ENCODE measurements at places on chromosomes 12 and 14.

DNA sequence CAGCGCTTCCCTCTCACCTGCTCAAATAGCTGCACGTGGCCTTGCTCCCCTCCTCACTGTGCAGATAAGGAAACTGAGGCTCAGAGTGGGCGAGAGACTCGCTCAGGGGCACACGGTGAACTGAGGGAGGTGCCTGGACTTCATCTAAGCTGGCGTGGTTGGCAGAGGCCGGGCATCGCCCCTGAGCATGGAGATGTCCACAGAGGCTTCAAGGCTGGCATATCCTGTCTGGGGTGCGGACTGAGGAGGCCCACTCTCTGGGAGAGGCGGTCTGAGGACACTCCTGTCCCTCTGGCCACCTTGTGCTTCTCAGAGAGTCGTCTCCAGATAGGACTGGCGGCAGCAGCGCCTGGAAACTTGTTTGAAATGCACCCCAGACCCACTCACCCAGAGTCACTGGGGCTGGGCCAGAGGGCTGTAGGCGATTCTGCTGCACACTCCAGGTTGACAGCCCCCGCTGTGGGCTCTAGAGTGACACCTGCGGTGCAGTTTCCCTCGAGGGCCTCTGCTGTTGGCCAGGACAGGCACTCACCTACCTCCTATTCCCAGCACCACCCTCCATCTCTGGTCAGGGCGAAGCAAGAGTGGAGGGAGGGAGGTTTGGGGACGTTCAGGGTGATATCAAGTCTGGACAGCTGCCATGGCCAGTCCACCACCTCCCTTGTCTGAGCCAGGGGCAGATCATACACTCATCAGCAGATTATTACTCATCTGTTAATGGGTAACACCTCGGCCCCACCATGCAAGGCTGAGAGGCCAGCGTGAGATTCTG, 11.2 kb upstream of the LBHD2 start:
- no peak for DNase-seq

GRCh38 chr12:119036878-119037825, 55.8 kb downstream of the SRRM4 start:
- no peak for DNase-seq

- DNase-seq = peak; percentile 83
These were observed 14.2 kb upstream of the MYO1A start for GRCh38 chr12:57063991-57064685.

GRCh38 chr14:100762901-100763300, 36.2 kb downstream of the DLK1 start:
- DNase-seq = no peak

DNA sequence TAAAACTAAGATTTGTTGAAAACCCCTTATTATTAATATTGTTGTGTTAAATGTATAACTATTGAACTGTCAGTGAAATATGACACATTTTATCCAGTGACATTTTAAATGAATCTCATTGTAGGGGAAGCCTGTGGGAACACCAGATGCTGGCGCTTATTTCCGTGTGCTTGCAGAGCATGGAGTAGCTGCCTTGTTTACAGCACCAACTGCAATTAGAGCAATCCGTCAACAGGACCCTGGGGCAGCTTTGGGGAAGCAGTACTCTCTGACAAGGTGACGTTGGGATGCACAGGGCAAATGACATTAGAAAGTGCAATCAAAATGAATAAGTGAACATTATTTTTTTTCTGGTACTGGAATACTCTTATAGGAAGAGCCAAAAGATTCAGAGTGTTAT, 96.8 kb downstream of the ACSS3 start:
- no peak for DNase-seq

- DNase-seq = no peak
These were observed 101.6 kb downstream of the DAD1 start for GRCh38 chr14:22487401-22487800.

- no peak for DNase-seq
These were observed 14.1 kb upstream of the NOP2 start for GRCh38 chr12:6582196-6582595.

DNA sequence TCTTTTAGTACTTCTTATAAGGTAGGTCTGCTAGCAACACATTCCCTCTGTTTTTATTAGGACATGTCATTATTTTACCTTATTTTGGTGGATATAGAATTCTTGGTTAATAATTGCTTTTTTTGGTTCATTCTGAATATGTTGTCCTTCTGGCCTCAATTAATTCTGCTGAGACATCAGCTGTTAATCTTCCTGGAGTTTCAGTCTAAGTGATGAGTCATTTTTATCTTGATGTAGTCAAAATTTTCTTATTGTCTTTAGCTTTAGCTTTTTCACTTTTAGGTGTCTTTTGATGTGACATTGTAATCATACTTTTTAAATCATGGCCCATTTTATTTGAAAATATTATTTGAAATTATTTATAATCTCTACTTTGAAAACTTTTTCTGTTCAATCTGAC, 104.9 kb upstream of the PMCH start:
- no peak for DNase-seq

- DNase-seq = no peak
These were observed 70.3 kb downstream of the TBX5 start for GRCh38 chr12:114335607-114336006.

- no peak for DNase-seq
These were observed 556 bp downstream of the PHETA1 start for GRCh38 chr12:111368291-111368787.

DNA sequence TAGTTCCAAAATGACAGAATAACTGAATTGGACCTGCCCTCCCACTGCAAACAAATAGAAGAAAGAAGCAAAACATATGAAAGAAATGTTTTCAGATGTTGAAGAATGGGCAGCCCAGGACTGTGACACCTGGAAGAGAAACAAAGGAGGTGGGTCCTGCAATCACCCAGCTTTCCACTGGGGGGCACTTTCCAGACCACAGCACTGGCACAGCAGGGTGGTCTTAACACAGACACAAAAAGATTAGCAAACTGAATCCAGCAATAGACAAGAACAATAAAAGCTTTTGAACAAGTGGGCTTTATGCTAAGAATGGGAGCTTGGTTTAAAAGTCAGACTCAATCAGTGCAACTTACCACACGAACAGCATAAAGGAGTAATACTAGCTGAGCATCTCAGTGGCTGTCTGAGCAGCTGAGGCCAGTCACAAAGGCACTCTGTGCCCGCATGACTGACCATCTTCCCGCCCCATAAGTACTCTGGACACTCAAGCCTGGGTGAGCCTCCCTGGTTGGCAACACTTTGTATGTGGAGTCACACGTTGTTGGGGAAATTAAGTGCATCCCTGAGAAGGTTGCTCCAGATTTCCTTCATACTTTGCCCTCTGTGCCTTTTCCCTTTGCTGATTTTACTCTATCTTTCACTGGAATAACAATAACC, 27.7 kb downstream of the JKAMP start:
- DNase-seq = no peak

- no peak for DNase-seq
These were observed 11.9 kb downstream of the PPP1R36 start for GRCh38 chr14:64561631-64562030.

GRCh38 chr14:48582938-48583337, 907.5 kb upstream of the MDGA2 start:
- DNase-seq = no peak

DNA sequence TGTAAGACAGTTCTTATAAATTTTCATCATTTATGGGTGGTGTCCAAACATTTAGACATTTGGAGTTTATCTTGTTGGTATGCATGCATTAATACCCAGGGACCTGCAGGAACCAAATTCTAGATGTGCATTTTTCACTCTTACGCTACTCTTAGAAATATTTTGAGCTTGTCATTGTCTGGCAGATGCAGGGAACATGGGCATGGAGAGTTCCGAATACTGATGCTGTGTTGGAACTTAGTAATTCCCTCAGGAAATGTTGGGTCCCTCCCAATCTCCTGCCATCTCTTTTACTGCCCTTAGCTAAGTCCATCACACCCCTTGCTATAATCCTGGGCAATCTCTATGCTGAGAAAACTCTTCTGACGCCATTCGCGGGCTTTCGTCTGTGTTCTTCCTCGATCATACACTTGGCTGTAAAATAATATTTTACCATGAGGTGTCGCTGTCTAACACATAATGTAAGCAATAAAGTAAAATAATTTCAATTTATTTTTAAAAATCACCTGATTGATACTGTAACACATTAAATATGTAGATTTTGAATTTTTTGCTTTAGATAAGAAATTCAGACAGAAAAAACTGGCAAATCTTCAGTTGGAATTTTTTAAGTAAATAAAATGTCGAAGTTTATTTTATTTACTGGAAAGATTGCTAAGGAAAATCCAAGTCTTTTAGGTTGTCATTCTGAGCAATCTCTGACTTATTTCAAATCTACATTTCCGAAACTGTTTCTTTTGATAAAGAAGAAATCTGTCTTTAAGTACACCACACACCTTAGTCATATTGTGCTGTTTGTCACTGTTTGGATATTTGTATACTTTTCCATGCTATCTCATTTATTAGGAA, 304.1 kb upstream of the SSTR1 start:
- DNase-seq = peak; percentile 35

DNA sequence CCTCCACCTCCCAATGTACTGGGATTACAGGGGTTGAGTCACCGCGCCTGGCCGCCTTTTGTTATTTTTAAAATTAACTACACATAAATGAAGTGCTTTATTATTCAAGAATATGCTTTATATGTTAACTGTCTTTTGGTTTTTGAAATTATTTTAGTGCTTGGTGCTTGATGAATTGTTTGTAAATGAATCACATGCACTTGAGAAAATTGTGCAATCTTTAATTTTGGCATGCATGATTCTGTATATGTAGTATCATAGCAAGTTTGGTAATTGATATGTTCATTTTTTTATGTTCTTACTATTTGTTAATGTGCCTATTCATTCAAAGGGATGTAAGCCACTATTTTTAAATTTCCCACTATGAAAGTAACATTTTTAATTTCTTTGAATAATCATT, 440.9 kb downstream of the NAV3 start:
- no peak for DNase-seq

- DNase-seq = no peak
These were observed 72.9 kb upstream of the BTG1 start for GRCh38 chr12:92218394-92219077.

DNA sequence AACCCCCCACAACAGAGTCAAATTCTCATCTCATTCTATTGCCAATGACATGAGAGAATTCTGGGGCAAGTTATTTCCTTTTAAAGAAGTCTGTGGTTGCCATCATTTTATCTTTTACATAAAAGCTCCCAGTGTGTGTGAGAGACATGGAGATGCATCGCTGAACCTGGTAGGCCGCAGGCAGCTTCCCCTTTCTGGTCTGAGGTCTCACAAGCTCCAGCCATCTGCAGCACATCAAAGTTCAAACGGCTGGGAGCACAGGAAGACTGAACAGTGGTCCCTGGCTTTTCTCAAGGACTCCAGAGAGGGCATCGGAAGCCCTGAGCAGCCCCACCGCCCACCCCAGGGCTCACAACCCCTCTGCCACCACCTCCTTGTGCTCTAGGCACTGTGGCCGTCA, 141.7 kb downstream of the RIMBP2 start:
- DNase-seq = no peak

GRCh38 chr12:110919720-110920119, 659 bp downstream of the MYL2 start:
- no peak for DNase-seq

DNA sequence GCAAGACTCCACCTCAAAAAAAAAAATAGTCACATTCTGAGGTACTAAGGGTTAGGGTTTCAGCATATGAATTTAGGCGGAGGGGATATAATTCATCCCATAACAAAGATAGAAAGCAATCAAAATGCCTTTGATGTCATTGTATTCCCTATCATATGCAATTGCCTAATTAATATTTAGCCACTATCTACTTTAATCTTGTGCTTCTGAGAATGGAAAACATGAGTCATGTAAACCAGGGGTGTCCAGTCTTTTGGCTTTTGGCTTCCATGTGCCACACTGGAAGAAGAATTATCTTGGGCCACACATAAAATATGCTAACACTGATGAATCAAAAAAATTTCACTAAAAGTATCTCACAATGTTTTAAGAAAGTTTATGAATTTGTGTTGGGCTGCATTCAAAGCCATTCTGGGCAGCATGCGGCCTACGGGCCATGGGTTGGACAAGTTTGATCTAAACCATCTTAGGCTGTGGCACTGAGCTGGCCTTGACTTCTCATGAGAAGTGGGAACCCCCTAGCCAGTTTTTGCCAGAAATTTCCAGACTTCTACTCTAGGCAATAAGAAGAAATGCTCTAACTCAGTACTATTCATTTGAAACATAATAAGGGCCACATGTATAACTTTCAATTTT, 219.8 kb downstream of the PTPRO start:
- DNase-seq = no peak

GRCh38 chr12:92718483-92718990, 15.7 kb downstream of the PLEKHG7 start:
- DNase-seq = no peak

DNA sequence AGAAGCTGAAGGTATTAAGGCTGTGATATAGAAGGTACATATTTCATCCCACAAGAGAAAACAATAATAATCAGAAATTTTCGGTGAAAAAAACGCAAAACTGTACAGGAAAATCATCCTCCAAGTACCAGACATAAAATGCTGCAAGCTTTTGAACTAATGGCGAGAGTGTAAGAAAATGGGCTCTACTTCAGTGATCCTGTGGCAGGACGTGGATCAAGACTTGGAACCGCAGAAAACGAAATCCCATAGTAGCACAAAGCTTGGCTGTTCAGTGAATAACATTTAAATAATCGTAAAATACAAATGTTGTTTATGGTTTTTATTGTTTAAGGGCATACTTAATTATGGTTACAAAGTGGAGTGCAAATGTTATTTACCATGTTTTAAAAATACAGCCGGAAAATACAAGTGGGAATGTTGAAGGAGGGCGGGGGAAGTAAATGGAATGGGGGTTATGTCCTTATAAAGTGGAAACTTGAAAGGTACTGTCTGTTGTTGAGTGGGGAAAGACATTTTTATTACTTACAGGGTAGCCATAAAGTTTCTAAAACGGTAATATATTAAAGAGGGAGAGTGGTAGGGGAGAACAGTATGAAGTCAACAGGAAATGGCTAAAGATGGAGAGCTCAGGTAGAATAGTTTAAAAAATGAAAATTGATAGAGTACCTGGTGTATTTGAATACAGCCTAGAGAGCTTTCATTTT, 1.1 kb downstream of the SMIM10L1 start:
- DNase-seq = no peak

DNA sequence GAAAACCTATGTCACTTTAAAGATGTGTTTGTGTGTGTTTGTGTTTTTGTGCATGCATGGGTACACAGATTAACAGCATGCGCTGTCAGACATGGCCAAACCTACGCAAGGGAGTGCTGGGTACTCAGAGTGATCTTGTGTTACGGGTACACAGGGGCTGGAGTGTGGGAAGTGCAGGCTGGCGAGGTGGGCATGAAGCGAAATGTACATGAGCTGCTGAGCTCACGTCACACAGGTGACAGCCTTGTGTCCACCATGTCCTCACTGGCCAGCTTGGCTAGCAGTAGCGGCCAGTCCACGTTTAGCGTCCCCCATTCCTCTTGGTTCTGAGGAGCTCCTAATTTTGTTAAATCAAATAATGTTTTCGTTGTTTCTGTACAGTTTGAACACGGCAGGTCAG, 979.7 kb upstream of the TMEM132C start:
- no peak for DNase-seq

Measured in stimulated activated naive CD4-positive, alpha-beta T cell (primary cell).